NCI-H2171 treated with DMSO at 0.1 percent for 48 hours (cell line): ENCODE measurements at places on chromosomes 3 and 15.

DNA sequence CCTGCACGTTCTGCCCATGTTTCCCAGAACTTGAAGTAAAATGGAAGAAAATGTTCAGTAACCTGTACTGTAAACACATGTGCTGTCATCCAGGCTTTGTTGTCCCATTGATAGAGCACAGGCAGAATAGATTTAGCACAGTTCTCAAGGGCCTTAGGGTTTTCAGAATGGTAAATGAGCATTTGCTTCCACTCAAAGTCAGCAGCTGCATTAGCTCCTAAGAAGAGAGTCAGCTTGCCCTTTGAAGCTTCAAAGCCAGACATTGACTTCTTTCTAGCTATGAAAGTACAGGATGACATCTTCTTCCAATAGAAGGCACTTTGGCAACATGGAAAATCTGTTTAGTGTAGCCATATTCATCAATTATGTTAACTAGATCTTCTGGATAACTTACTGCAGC is 76.2 kb upstream of the TMEM108 start:
- DNase-seq, result no peak

GRCh38 chr3:156687023-156687422 is 12.6 kb downstream of the TIPARP start:
- DNase-seq, result no peak

DNA sequence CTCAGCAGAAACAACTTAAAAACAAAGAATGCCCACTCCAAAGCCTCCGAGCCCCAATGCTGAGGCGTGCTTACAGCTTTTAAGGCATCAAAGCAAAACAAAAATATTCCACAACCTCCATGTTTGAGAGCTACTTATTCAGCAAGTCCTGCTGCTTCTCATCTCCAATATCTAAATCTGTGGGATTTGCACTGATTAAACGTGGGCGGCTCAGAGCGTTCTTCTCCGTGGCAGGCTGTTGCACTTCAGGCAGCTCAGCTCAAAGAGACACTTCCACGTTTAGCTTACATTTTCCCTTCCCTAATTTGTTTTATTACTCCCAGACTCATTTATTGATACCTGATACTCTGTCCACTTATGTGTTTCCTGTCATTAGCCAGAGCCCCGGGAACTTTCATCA is 282.6 kb upstream of the MCTP2 start:
- DNase-seq, result peak; percentile 1

- no peak for DNase-seq
These were observed 12.1 kb upstream of the CNBP start for GRCh38 chr3:129195731-129196256.

DNA sequence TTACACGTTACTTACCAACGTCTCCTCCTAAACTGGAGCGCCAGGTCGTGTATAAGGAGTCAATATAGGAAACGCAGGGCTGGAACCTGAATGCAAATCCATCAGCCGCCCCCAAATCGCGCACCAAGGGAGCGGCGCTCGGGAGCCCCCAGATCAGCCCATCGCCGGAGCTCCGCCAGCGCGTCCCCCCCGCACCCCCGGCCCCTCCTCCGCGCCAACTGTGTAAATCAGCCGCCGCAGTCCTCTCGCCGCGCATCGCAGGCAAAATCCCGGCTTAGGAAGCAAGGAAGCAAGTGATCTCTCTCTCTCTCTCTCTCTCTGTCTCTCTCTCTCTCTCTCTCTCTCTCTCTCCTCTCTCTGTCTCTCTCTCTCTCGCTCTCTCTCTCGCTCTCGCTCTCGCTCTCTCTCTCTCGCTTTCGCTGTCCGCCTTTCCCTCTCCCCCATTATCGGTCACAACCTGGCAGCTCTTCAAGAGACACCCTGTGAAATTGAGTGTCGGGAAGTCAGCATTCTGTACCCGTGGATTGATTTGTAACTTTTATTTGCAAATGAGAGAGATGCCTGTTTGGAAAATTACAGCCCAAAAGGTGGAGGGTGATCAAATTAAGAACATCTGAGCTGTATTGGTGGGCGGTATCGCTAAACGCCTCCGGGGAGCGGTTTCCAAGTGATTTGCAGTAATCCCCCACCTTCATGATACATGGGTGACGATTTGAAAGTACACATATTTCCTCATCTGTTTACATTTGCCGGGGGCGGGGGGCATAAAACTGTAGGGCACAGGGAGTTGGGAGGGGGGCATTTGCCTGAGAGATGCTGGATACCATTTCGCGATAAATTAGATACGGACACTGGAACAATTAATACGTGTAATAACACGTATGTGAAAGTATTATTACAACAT is 645 bp upstream of the SLITRK3 start:
- DNase-seq, result peak; percentile 47

DNA sequence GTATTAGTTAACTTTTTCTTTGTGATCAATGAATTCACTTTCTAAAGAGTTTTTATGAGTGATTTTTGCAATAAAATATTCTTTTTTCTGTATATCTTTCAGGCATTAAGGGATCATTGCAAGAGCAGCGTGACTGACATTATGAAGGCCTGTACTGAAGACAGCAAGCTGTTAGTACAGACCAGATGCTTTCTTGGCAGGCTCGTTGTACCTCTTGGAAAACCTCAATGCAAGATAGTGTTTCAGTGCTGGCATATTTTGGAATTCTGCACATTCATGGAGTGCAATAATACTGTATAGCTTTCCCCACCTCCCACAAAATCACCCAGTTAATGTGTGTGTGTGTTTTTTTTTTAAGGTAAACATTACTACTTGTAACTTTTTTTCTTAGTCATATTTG is 24.4 kb downstream of the SELENOT start:
- peak; percentile 82 for DNase-seq

GRCh38 chr3:129409541-129409940 is 18.9 kb downstream of the EFCAB12 start:
- DNase-seq, result no peak

- DNase-seq, result no peak
These were observed 419.4 kb downstream of the RBMS3 start for GRCh38 chr3:29700256-29700655.

DNA sequence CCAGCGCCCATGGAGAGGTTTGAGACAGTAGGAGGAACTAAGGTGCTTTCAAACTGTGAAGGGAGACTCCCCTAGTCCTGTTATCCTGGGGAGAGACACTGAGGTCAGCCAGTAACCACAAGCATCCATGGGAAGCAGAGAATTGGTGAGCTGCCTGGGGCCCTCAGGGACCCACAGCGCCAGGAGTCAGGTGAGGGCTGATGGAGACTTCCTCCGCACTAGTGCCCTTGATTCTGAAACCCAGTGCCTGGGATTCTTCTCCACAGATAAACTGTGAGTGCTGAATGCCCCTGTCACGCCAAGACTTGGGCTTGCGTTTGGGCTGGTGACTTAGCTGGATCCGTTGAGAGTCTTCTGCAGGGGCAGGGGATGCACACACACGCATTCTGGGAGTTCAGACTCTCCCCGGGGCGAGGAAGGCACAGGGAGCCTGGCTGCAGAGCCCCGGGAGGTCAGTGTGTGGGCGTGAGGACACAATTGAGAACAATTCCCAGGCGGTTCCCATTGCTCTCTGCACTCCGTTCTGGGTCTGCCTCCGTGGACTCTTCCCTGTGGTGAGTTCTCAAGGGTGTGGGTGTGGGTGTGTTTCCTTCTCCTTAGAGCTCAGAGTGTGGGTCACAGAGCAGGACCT is 37.9 kb upstream of the SLCO2A1 start:
- DNase-seq, result no peak

DNA sequence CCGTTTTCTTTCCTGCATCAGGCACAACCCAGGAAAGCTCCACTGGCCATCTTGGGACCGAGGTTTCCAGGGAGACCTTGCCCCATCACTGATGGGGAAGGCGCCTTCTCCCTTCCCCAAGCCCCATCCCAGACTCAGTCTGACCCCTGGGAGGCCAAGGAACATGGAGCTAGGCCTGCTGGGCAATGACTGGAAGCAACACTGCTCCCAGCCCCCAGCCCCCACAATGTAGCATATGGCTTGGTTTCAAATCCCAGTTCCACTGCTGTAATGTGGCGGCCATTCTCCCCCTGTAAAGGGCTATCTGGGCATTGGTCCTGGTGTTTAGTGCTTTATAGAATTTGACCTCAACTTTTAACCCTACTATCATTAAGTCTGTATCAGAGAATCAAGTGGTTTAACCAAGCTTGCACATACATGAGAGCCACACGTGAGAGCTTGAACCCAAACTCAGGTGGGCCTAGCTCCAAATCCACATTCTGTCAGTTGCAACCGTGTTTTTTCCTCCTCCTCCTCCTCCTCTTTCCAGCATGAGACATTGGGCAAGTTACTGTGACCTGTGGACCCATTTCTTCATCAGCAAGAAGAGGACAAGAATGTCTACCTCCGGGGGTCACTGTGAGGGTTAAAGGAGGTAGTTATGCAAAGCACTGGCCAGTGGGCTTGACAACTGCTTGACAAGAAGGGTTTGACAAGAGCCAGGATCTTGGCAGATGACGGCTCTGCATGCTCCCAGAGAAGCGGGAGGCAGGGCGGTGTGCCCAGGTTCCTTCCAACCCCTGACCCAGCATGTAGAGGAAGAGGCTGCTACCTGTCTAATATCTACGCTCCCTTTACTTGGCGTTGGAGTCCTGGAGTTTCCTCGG is 37.4 kb downstream of the KLHL25 start:
- no peak for DNase-seq

DNA sequence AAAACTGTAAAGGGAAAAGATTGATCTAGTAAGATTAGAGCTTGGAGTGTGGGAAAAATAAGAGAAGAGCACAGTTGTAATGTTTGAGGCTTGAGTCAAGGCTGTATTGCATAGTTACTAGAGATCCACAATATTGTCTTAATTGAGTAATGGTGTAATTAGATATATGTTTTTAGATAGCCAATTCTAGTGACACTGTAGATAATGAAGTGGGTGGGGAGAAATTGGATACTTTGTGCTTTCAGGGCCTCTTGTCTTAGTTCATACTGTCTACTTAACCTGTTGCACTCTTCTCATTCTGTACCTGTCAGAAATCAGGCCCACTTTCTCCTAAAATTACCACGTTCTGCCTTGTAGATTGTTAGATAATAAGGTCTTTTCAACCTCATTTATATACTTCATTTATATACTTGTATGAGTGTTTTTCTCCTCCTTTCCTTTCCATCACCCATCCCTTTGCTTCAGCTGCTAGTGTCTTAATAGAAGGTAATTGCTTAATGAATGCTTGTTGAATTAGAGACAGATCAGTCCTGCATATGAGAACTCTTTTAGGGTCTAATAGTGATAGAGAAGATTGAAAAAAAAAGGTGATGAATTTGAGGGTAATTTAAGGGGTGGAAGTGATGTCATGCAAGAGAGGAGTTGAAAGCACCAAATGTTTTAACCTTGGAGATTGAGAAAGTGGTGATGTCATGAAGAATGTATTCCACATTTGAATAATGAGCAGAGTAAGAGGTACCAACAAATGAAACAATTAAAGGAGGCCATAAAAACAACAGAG is 32.0 kb downstream of the PIK3CA start:
- DNase-seq, result peak; percentile 38

GRCh38 chr3:152695840-152696239 is 139.1 kb upstream of the P2RY1 start:
- DNase-seq, result no peak

DNA sequence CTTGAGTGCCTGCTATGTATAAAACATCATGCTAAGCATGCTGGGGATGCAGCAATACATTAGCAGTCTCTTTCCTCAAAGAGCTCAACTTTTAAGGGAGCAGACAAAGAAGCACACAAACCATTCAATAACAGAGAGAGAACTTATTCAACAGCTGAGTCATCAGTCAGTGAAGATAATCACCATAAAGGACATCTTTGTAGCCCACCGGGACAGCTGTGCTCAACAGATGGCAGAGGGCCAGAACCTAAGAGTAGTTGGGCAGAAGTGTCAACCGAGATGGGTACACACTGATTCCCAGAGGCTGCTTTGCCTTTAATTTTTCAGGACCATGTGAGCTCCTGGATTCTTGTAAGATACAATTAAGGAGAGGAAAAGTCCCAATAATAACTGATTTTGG is 4.2 kb upstream of the RAB8B start:
- DNase-seq, result peak; percentile 75

DNA sequence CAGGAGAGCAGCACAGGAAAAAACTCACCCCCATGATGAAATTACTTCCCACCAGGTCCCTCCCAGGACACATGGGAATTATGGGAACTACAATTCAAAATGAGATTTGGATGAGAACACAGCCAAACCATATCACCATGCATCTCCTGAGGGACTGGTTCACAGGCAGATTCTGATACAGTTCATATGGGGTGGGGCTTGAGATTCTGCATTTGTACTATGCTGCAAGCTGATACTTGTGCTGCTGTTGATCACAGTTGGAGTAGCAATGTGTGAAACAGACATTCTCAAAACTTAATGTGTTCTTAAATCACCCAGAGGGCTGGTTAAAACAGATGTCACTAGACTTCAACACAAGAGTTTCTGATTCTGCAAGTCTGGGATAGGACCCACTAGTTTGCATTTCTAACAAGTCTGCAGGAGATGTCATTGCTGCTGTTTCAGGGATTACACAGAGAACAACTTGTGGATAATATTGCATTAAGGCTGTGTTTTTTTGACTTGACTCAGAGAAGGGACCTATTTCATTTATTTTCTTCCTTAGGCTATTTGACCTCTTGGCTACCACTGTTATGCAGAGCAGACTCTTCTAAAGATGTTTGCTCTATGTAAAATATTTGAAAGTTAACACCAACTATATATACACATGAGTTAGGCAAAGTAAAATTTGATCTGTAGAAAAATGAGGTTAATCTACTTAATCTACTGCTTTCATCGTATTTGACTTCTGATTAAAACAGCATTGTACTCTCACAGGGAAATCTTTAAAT is 194.2 kb upstream of the CNTN3 start:
- DNase-seq, result no peak

DNA sequence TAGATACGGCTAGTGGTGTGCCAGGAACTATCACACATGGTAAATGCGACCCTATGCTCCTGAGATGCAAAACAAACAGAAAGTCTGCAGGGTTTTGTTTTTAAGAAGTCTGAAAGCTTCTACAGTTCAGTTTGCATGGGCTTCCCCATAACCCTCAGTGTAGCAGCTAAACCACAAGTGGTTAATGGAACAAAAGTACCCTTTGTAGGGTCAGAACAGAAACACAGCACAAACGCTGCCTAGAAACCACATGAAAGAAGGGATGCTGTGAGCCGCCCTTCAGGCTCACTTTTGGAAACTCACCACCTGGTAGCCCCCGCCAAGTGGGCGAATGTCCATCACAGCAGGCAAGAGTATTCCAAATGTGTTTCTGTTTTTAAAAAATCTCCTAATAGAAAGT is 46.2 kb downstream of the CTDSPL start:
- no peak for DNase-seq

GRCh38 chr3:184746131-184747120 is 34.6 kb upstream of the MAGEF1 start:
- DNase-seq, result no peak

- DNase-seq, result no peak
These were observed 117.1 kb upstream of the TJP1 start for GRCh38 chr15:29939404-29939803.

DNA sequence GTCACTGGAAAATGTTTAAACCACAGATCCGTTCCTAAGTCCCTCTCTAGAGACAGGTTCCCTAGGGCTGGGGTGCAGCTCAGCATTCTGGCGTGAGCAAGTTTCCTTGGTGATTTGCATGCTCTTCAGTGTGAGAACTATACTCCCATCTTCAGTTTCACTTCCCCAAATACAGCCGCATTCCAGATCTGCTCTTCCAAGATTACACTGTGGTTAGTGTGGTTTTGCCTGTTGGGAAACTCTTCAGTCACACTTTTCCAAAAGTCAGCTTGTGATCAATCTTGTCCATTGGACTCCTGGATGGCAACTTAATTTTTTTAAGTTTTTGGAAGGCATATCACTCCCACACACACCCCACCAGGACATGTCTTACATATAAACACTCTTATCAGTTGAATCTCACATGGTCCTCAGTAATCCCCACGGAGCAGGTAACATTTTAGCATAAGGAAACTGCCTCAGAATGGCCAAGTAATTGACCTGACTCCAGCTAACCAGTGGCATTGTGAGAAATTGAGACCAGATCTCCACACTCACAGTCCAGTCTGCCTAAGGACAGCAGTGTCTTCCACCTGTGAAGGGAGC is 33.5 kb upstream of the PTPN23 start:
- DNase-seq, result no peak
